ENCODE measurements at places on chromosomes 11 and 22. TPM values are rescaled to one million over a fixed set of nuclear protein-coding genes. Genes with fewer than 3 reads are reported as not detected.

DNA sequence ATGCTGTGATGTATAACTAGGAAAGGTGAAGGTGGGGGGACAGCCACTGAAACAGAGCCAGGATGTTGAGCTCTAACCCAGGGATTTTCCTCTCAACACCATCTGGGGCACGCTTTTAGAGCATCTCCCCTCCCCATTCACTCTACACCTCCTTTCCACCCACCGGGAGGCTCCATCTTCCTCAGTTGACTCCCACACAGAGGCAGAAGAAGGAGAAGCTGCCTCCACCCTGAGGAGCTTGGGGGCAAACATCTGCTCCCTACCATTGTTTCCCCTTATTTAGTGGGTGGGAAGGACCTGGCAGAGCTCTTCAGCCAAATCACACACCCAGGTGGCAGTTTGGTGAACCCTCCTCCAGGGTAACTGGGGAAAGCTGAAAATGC is 50.0 kb upstream of the ADA2 start:
- DNase-seq: no peak

DNA sequence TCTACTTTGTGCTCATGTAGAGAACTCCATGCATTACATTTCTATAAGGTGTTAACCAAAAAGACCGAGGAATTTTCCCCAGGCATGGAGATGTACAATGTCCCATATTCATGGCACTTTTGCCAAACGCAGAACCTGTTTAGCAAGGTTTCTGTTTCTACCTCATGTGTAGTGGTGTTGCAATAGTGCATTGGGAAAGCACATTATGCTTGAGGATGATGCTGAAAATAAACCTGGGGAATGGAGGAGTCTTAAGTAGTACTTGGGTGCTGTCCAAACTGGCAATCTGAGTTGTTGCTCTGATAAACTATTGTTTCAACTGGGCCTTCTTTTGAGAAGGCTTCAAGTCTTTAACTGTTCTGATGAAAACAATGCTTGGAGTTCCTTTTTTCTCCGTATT is 11.5 kb upstream of the MUC15 start:
- DNase-seq: no peak

- DNase-seq: no peak
These were observed 4.0 kb downstream of the FXYD6 start for GRCh38 chr11:117872420-117872961.

DNA sequence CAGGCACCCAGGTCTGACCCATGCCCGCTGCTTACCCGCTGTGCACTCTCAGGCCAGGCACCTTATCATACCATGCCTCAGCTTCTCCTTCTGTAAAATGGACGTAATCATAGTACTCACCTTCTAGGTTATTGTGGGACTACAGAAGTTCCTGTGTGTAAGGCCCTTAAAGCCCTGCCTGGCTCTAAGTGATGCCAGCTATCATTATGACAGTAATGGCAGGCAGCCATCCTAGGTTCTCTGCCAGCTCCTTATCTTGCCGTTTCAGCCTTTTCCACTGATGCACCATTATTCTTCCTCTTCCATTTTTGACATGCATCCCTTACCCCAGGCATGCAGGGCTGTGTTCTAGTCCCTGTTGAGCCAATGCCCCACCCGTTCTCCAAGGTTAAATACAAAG is 57.9 kb downstream of the DBX1 start:
- DNase-seq: no peak

DNA sequence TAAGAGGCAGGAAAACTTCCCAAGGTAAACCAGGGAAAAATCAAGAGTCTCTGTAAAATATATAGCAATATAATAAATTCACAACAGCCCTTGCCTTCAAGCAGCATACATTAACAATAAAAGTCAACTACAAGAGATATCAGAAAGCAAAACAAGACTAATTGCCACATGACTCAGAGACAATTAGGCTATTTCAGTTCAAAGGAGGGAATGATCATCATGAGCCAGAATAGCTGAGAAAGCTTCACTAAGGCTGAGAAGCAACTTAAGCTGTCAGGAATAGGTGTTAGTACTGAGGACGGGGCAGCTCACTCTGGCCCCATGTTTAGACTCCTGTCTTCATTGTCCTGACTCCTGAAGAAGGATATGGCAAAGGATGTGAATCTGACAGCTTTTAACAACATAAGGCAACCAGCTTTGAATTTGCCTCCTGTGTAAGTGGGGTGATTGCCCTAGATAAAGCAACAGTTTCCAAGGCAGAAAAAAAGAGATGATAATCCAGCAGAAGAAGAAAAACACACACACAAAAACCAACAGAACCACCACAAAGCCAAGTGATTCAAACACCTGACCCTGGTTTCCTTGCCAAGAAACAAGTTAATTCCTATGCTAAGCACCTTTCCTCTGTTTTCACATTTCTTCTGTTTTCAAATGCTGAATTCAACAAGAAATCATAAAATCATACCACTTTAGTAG is 60.8 kb downstream of the SIK3 start:
- no peak for DNase-seq

DNA sequence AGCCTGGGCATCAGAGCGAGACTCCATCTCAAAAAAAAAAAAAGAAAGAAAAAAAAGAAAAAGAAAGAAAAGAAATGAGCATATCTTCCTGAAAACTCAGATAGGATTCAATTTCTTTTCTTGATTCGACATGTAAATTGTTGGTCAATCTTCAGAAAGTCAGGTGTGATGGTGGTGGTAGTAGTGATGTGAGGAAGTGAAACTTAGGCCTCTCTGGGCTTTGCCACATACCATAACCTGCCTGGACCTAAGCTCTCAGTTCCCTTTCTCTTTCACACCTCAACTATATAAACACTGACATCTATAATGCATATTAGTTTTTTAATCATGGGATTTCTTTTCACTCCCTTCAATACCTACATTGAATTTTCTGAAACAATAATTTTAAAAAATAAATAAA is 98.0 kb upstream of the TBCEL start:
- no peak for DNase-seq

GRCh38 chr11:94493281-94494125 is at the start of the genes ANKRD49 and MRE11:
TSS of gene ANKRD49 (plus strand) at chr11:94493984. CDS start at chr11:94496694, 2,710 bp downstream.
TSS of gene MRE11 (minus strand) at chr11:94493844. CDS start at chr11:94492801, 1,043 bp downstream.
- peak; percentile 96 for DNase-seq

- no peak for DNase-seq
These were observed 17.7 kb downstream of the GRIK4 start for GRCh38 chr11:120529214-120529613.

DNA sequence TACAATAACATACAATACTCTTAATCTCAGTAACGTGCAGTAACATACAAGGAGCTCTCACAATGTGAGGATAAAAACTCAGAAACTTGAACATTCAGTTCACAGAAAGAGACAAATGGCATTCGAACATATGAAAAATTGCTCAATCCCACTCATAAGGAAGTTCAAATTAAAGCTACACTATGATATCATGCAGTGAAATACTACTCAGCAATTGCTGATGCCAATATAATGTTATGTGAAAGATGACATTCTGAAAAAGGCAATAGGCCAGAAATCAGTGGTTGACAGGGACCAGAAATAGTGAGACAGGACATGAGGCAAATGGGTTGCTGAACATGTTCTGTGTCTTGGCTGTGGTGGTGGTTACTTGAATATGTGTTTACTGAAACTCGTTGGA is 33.7 kb upstream of the PITPNB start:
- no peak for DNase-seq

DNA sequence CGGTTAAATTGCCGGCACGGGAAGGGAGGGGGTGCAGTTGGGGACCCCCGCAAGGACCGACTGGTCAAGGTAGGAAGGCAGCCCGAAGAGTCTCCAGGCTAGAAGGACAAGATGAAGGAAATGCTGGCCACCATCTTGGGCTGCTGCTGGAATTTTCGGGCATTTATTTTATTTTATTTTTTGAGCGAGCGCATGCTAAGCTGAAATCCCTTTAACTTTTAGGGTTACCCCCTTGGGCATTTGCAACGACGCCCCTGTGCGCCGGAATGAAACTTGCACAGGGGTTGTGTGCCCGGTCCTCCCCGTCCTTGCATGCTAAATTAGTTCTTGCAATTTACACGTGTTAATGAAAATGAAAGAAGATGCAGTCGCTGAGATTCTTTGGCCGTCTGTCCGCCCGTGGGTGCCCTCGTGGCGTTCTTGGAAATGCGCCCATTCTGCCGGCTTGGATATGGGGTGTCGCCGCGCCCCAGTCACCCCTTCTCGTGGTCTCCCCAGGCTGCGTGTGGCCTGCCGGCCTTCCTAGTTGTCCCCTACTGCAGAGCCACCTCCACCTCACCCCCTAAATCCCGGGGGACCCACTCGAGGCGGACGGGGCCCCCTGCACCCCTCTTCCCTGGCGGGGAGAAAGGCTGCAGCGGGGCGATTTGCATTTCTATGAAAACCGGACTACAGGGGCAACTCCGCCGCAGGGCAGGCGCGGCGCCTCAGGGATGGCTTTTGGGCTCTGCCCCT is 529 bp upstream of the CCND1 start:
- peak; percentile 66 for DNase-seq

DNA sequence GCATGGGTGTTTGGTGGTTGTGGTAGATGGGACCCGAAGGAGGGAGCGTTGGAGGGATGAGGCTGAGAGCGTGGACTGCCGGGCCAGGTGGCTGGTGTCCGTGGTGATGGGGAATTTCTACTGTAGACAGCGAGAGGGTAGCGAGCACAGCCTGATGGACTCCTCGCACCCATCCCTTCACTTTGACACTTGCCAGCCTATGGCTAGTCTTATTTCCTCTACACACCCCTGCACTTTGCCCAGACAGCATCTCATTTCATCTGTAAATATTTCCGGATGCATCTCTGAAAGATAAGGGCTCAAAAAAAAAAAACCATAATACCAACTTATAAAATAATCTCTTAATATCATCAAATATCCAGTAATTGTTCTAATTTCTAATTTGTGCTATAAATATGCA is 5.8 kb downstream of the OMP start:
- DNase-seq: no peak

GRCh38 chr11:130891326-130891725 is 25.0 kb downstream of the SNX19 start:
- DNase-seq: no peak

- no peak for DNase-seq
These were observed 2.8 kb downstream of the CD82 start for GRCh38 chr11:44568331-44568657.

DNA sequence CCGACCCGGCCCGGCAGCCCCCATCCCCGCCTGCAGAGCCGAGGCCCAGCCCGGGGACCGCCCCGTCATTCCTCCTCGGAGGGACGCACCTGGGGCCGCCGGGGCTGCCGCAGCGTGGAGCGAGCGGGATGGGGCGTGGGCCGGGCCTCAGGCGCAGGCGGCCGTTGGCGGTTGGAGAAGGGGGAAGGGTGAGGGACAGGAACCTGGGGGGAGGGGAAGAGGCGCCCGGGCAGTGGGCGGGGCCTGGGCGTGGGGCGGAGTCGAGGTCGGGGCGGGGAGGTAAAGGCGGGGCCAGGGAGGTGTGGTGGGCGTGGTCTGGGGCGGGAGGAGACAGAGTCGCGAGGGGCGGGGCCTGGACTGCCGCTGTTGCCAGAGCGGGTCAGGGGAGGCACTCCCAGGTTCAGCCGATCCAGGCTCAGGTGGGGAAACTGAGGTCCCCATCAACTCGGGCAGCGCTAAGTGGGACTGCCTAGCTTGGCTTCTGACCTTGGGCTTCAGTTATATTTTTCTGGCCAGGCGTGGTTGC is at the start of gene TESMIN:
Gene TESMIN (minus strand): TSS at position 190 of the 526 bp plus-strand sequence. CDS start 860 bp downstream, outside the sequence.
- peak; percentile 88 for DNase-seq

DNA sequence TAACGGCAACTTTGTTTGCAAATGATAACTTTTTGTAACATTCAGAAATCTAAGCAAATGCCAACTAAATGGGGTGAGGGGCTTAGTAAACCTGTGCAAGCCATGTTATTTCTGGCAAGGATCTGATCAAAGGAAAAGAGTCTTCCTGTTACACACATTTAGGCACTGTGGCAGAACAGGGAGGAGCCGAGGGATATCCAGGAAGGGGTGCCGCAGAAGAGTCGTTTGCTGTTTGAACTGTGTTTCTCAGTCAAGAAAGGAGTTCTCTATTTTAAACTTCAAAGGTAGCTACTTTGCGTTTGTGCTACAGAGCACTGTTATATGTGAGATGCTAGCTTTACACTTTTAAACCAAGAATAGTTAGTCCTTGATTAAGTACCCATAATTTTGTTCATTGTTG is 175.5 kb downstream of the ETS1 start:
- no peak for DNase-seq

DNA sequence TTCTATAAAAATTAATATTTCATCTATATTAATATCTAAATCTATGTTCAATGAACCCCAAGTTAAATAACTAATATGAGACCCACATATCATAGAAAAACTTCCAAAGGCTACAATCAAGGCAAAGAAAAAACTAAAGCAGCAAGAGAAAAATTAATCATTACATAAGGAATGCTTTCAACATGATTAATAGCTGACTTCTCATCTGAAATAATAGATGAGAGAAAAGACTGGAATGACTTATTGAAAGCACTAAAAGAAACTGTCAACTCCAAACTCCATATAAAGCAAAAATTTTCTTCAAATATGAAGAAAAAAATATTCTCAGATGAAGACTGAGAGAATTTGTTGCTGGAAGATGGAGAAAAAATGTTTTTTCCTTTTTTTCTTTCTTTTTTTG is 13.0 kb downstream of the TRIM5 start:
- DNase-seq: no peak

GRCh38 chr11:24496736-24497725 is at the start of gene LUZP2:
TSS of gene LUZP2 (plus strand) at chr11:24497053.
- peak; percentile 17 for DNase-seq

GRCh38 chr22:22934543-22935055 is 47.0 kb downstream of the IGLL5 start:
- no peak for DNase-seq

DNA sequence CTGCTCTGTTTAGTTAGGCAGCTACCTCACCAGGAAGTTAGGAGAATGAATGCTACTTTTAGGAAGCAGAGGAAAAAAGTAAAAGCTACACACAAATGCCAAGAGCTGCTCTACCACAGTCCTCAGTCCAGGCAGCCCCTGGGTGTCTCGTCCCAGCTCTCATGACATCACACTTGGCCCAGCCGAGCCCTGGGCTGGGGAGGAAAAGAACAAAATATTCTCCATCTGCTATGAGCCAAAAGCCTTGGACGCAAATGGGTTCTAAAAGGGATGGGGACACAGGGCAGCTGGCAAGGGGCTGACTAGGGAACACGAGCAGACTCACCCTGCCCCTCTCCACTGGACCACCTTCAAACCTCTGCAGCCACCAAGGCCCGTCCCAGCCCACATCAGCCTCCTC is 26.1 kb downstream of the TMEM184B start:
- DNase-seq: peak; percentile 67

NAALAD2 gene
- 0.68 TPM for total RNA-seq

OSBPL5 gene
- 21.0 TPM for total RNA-seq

MS4A7 gene
- 37.1 TPM for total RNA-seq

PIH1D2 gene
- total RNA-seq: 0.76 TPM

FOLR1 gene
- total RNA-seq: not detected

RIMBP3C gene
- total RNA-seq: 0.05 TPM

DEAF1 gene
- 19.2 TPM for total RNA-seq

CRACR2B gene
- 27.7 TPM for total RNA-seq

PNPLA3 gene
- total RNA-seq: 1.5 TPM

All from left cardiac atrium (tissue), 4 donors.